ENCODE measurements at places on chromosomes 7 and 10.

DNA sequence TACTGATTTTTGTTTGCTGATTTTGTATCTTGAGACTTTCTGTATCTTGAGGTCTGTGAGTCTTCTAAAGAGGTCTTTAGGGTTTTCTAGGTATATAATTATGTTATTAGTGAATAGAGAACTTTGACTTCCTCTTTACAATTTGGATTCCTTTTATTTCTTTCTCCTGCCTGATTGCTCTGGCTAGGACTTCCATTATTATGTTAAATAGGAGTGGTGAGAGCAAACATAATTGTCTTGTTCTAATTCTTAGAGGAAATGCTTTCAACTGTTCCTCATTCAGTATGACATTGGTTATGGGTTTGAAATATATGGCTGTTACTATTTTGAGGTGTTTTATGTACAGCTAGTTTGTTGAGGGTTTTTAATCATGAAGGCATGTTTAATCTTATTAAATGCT, 308.0 kb upstream of the TEX47 start:
- no peaks in the 10 kb centered on the region for H3K4me1 ChIP-seq
- no peak overlapping the region for H3K27ac ChIP-seq
- H3K4me3 ChIP-seq: no peak overlapping the region
- DNase-seq: no peak
- H3K27me3 ChIP-seq: no peaks in the 10 kb centered on the region
- no peaks in the 10 kb centered on the region for H3K36me3 ChIP-seq

- no peak overlapping the region for H3K4me3 ChIP-seq
- DNase-seq: no peak
- no peaks in the 10 kb centered on the region for H3K4me1 ChIP-seq
- H3K36me3 ChIP-seq: no peaks in the 10 kb centered on the region
Observed at GRCh38 chr10:103936022-103936421, 18.0 kb upstream of the STN1 start.

DNA sequence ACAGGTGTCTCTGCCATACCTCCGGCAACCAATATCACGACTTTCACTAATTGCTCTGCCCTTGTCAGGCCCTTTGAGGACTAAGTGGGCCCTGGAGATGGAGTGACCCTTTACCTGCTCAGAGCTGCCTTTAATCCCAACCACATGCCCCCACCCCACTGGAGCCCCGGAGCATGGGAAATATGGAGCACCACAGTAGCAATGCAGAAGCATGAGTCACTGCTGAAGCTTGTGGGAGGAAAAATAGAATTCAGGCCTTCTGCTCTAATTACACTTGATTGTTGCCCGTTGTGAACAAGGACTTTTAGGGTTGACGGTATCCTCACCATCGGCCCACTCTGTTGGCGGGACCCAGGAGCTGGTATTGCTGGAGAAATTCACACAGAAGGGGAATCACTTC, 52.5 kb upstream of the FRMD4A start:
- no peaks in the 10 kb centered on the region for H3K36me3 ChIP-seq
- H3K4me1 ChIP-seq: no peaks in the 10 kb centered on the region
- DNase-seq: no peak
- no peak overlapping the region for H3K4me3 ChIP-seq
- H3K27ac ChIP-seq: no peak overlapping the region
- H3K27me3 ChIP-seq: no peaks in the 10 kb centered on the region

GRCh38 chr7:25940086-25940906, 211.7 kb upstream of the NFE2L3 start:
- no peaks in the 10 kb centered on the region for H3K36me3 ChIP-seq
- H3K4me1 ChIP-seq: no peaks in the 10 kb centered on the region
- no peaks in the 10 kb centered on the region for H3K27me3 ChIP-seq
- H3K27ac ChIP-seq: no peak overlapping the region
- no peak overlapping the region for H3K4me3 ChIP-seq
- DNase-seq: no peak

DNA sequence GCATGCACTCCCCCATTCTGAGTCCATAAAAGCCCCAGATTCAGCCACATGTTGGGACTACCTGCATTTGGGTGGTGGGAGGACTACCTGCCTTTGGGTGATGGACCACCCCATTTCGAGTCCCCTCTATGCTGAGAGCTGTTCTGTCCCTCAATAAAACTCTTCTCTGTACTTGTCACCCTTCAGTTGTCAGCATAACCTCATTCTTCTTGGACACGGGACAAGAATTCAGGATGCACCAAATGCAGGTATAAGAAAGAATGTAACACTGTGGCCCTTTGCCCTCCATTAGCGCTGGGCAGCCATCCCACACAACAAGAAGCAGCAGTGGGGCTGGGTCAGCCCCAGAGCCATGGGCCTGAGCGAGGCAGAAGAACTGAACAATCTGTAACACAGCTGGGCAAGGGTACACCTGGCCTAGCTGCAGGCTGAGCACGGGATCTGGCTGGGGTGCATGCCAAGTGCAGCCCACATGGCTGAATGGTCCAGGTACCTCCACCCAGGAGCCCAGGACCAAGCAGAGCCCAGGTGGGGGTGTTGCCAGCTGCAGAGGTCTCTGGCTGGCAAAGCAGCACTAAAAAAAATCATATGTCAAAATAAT, 1344.3 kb upstream of the LRRTM3 start:
- no peak for DNase-seq
- no peaks in the 10 kb centered on the region for H3K36me3 ChIP-seq
- H3K27me3 ChIP-seq: no peaks in the 10 kb centered on the region
- no peaks in the 10 kb centered on the region for H3K4me1 ChIP-seq
- no peak overlapping the region for H3K4me3 ChIP-seq
- no peak overlapping the region for H3K27ac ChIP-seq

DNA sequence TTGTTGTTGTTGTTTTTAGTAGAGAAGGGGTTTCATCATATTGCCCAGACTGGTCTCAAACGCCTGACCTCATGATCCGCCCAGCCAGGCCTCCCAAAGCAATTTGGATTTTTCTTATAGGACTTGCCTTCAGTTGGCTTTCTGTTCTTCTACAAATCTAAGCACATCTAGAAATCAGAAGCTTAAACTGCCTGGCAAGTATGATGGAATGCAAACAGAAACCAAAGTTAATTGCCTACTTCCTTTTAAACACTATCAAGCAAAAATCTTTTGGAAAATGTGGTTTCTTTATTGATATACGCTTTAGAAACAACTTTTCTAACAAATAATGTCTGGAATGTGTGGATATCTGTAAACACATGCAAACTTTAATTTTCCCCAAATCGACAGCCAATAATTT, 64.9 kb downstream of the USP6NL start:
- H3K4me1 ChIP-seq: peaks cover 11% of the 10 kb centered on the region
- H3K27ac ChIP-seq: no peak overlapping the region
- H3K36me3 ChIP-seq: no peaks in the 10 kb centered on the region
- no peak overlapping the region for H3K4me3 ChIP-seq
- DNase-seq: no peak

DNA sequence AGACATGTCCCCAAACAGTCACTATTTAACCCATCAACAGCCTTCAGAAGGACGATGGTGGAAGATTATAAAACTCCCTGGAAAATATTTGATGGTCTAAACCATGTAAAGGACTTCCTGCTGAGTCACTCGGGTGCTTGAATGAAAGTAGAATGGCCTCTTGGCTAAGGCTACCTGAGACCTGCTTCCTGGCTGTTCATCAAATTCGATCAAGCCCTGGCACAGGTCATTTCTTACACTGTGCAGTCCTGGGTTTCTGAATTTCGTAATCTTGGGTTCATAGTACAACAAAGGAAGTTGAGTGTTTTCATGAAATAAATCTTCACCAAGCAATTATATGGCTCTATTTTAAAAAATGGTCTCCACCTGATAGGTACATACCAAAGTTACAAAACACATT, 260.3 kb upstream of the RNF32 start:
- H3K27ac ChIP-seq: peak overlapping the region; percentile 83

GRCh38 chr10:73812657-73813056, 1.3 kb upstream of the NDST2 start:
- H3K27me3 ChIP-seq: no peaks in the 10 kb centered on the region
- no peak overlapping the region for H3K4me3 ChIP-seq
- DNase-seq: no peak
- no peaks in the 10 kb centered on the region for H3K36me3 ChIP-seq
- peaks cover 34% of the 10 kb centered on the region for H3K4me1 ChIP-seq

- no peak overlapping the region for H3K4me3 ChIP-seq
- H3K27me3 ChIP-seq: no peaks in the 10 kb centered on the region
- H3K27ac ChIP-seq: no peak overlapping the region
Observed at GRCh38 chr10:122849900-122850605, 4.4 kb upstream of the CUZD1 start.

DNA sequence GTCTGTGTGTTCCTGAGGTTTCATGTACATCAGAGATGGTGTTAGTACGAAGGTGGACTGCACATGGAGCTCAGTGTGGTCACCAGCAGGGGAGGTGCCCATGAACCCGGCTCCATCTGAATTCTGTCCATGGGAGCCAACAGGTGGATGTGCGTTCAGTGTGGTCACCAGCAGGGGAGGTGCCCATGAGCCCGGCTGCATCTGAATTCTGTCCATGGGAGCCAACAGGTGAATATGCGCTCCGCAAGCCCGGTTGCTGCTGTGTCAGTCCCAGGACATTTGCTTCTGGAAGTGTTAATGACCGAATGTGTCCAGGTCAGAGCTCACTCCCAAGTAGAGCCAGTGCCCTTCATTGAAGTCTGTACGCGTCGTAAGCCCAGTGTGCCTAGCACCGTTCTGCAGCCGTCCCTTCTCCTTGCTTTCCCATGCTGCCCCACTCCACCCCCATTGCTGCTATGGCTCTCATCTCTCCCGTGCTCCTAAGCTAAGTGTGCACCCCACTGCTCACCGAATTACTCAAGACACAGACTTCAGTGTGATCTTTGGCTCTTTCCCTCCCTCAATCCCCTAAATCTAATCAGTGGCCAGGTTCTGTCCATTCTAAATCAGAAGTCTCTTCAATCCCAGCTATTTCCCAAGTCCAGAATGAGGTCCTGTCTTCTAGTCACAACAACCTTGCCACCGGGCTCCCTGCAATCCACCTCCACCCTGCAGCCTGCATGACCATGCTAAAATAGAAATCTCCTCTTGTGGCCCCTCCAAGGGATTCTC, 352.4 kb downstream of the TCERG1L start:
- no peak for DNase-seq
- no peak overlapping the region for H3K27ac ChIP-seq
- no peaks in the 10 kb centered on the region for H3K36me3 ChIP-seq
- no peaks in the 10 kb centered on the region for H3K27me3 ChIP-seq

- no peaks in the 10 kb centered on the region for H3K27me3 ChIP-seq
- no peaks in the 10 kb centered on the region for H3K36me3 ChIP-seq
- no peak for DNase-seq
- no peak overlapping the region for H3K27ac ChIP-seq
Observed at GRCh38 chr7:122363144-122363543, 58.6 kb upstream of the FEZF1 start.

DNA sequence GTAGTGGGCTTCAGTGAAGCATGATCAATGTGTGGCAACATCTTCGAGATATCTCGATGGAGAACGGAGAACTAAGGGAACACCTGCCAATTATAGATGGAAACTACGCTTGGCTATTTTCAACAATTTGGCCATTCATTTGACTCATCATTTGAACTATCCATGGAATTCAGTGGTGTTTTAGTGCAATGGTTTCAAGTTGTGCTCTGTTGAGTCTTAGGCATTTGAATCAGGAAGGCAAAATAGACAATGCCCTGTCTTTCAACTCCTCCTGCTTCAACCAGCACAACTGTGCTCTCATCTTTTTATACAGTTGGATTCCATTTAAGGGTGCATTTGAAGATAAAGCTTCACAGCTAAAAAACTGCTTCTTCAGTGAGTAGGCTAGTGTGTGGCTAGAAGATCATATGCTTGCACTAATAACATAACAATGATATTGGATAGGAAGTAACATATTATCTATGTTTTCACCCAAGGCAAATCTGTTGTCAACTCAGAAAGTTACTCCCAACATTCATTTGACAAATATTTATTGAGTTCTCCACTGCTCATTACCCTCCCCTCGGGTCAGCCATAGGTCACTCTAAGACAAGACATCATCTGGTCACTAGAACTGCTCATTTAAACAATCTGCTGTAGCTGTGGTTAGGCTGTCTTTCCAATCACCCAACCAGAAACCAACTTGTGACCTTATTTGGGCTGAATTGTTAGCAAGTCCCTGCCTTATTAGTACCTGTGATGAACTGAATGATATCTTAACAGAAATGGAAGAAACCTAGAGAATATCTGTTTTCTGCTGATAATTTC, 314.1 kb upstream of the SP4 start:
- H3K36me3 ChIP-seq: no peaks in the 10 kb centered on the region
- H3K4me1 ChIP-seq: no peaks in the 10 kb centered on the region
- no peak overlapping the region for H3K27ac ChIP-seq
- DNase-seq: no peak

- no peaks in the 10 kb centered on the region for H3K4me1 ChIP-seq
- no peak for DNase-seq
- H3K36me3 ChIP-seq: no peaks in the 10 kb centered on the region
- H3K4me3 ChIP-seq: no peak overlapping the region
Observed at GRCh38 chr10:103476046-103476768, 2.8 kb downstream of the CALHM3 start.

GRCh38 chr7:20019757-20020432, 197.3 kb downstream of the MACC1 start:
- no peaks in the 10 kb centered on the region for H3K4me1 ChIP-seq
- no peak for DNase-seq
- H3K36me3 ChIP-seq: no peaks in the 10 kb centered on the region
- H3K27me3 ChIP-seq: no peaks in the 10 kb centered on the region
- no peak overlapping the region for H3K27ac ChIP-seq
- H3K4me3 ChIP-seq: no peak overlapping the region

GRCh38 chr7:139118805-139119485, 9.4 kb upstream of the ZC3HAV1 start:
- H3K4me3 ChIP-seq: no peak overlapping the region
- H3K27me3 ChIP-seq: no peaks in the 10 kb centered on the region
- H3K4me1 ChIP-seq: no peaks in the 10 kb centered on the region
- H3K36me3 ChIP-seq: no peaks in the 10 kb centered on the region
- H3K27ac ChIP-seq: no peak overlapping the region

- no peaks in the 10 kb centered on the region for H3K4me1 ChIP-seq
- DNase-seq: no peak
- H3K27ac ChIP-seq: no peak overlapping the region
- H3K4me3 ChIP-seq: no peak overlapping the region
Observed at GRCh38 chr7:51123322-51124019, 193.1 kb downstream of the COBL start.

- H3K4me1 ChIP-seq: peaks cover 38% of the 10 kb centered on the region
- DNase-seq: no peak
- peak overlapping the region; percentile 55 for H3K27ac ChIP-seq
- no peak overlapping the region for H3K4me3 ChIP-seq
Observed at GRCh38 chr7:51328351-51328801, 11.8 kb upstream of the COBL start.

DNA sequence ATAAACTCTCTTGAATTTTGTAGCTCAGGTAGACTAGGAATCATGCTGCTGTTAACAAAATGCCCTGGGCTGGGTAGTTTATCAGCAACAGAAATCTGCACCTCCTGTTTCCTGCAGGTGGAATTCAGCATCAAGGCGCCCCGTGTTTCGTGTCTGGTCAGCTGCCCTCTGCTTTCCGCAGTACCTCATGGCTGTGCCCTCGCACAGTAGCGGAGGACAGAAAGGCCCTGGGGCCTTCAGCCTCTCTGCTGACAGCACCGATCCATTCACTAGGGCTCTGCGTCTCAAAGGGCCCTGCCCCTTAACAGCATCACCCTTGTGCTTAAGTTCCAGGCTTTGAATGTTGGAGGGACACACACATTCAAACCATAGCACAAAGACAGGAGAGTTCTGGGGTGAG, 90.0 kb downstream of the DYNC2I1 start:
- no peaks in the 10 kb centered on the region for H3K36me3 ChIP-seq
- no peak overlapping the region for H3K27ac ChIP-seq
- no peak for DNase-seq
- H3K4me3 ChIP-seq: no peak overlapping the region
- H3K27me3 ChIP-seq: no peaks in the 10 kb centered on the region

GRCh38 chr10:52923520-52923919, 150.9 kb upstream of the MBL2 start:
- H3K4me3 ChIP-seq: no peak overlapping the region
- no peaks in the 10 kb centered on the region for H3K4me1 ChIP-seq
- no peaks in the 10 kb centered on the region for H3K27me3 ChIP-seq
